ENCODE measurements at places on chromosomes 5 and 9.

DNA sequence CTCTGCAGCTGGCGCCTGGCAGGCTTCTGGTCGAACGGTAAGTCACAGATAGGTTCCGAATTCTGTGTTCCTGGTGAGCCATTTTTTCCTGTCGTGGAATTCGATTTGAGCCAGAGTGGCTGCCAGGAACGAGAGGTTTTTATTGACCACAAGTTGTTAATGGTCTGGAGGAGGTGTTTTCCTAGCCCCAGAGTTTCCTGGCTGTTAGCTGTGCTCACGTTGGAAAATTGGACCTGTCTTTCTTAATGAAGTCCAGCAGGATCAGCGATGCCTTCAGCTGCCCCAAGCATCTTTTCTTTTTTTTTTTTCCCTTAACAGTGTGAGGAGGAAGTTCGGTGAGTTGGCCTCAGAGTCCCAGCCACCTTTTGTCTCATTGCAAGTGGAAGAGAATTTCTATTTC lies 62.9 kb downstream of the COL5A1 start:
- no peak for DNase-seq

- DNase-seq, result no peak
Measured at GRCh38 chr5:56011835-56012234, 17.1 kb upstream of the IL6ST start.

GRCh38 chr5:102539562-102539961 lies 40.8 kb upstream of the SLCO6A1 start:
- DNase-seq, result no peak

- DNase-seq, result no peak
Measured at GRCh38 chr5:126988021-126988569, 42.3 kb downstream of the MARCHF3 start.

DNA sequence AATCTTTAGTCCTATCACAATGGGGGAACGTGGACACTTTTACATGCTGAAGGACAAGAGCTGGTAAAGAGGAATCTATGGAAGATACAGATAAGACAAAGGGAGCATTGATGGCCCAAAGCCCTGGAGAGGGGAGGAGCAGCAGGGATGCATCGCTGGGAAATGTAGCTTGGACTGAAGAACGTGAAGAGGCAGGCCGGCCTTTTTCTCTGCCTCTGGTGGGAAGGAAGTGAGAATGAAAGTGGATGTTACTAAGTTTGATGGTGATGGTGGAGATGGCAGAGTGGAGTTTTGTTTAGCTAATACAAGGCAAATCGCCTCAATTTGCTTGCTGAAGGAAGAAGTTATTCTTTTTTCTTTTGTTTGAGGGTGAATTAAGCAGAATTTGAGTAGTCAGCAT lies 124.6 kb upstream of the TAF11L2 start:
- no peak for DNase-seq

- no peak for DNase-seq
Measured at GRCh38 chr5:159156426-159157238, 52.7 kb downstream of the RNF145 start.

DNA sequence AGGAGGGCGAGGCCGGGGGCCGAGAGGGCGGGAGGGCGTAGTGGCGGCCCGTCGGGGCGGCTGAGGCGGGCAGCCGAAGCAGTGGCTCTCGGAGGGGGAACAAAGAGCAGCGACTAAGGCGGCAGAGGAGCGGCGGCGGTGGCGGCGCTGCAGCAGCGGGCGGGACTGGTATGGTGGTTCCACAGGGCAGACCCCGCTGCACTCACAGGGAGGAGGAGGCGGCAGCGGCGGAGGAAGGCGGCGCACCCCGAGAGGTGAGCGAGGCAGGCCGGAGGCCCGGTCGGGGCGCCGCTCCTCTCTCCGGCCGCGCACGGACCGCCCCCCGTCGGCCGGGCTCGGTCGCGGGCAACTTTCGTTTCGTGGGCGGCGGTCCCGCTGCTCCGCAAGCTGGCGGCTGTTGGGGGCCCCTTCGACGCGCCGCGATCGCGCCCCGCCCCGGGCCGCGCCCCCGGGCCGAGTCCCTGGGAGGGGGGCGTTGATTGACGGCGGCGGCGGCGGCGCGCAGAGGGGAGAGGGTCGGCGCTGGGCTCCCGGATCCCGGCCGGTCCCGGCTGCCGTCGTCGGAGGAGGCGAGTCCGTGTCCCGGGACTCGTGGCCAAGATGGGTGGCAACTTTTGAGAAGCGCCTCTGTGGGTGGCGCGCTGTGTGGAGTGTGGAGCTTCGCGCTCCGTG lies 467 bp downstream of the CNOT6 start:
- no peak for DNase-seq

DNA sequence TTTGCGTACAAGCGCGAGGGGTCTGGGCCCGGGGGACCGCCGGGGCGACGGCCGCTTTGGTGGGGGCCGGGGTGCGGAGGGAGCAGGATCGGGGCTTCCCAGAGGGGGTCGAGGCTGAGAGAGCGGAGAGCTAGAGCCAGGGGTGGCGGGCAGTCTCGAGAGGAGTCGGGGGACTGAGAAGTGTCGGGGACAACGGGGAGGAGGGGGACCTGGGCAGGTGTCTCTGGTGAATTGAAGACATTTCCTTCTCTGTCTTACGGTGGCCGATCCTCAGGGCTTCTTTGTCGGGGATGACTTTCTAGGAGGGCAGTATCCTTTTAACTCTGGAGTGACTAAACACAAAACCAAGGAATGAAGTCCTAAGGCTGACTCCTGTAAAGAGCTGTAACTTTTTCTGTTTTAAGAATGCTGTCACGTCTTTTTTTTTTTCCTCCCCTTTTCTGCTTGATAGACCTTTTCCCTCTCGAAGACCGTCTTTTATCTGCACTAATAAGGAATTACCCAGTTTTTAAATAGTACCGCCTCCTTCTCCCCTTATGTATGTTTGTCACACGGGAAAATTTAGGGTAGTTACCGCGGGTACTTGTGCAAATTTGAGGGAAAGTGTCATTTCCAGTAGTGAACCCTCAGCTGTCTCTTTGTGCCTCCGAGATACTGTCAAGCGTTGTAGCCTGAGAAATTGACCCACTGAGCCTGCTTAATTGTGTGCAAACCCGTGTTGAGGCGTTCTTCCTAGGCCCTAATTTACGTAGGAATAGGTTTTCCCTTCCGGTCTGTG lies 822 bp downstream of the DENND4C start:
- DNase-seq, result no peak

Data from NCI-H2081 treated with DMSO at 0.1 percent for 48 hours (cell line).